ENCODE measurements at places on chromosomes 1 and 21.
A peak's percentile ranks its signal among the peaks of the same experiment; 100 is the strongest.

DNA sequence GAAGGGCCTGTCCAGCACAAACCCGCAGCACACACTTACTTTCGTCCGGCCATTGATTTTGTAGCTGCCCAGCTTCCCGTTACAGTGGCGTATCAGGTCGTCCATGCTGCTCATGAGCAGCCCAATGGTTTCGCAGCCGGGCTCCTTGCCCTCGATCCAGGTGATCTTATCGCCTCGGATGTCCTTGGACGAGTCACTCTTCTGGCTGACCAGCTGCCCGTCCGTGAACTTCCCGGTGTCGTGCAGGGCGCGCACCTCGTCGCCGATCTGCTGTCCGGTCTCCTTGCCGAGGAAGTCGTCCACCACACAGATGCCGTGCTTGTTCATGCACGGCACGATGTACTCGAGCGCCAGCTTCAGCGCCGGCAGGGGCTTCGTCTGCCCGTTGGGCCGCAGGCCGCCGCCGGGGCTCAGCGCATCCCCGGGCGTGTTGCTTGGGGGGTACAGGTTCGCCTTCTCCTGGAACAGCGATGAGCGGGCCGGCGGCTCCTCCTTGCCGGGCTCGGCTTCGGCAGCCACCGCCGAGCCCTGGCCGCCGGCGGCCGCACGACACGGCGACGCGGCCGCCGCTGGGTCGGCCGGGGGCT is 1.0 kb downstream of the EGLN1 start:
- no peak for DNase-seq

GRCh38 chr1:79726911-79727310 is 720.4 kb upstream of the ADGRL4 start:
- no peak for DNase-seq

DNA sequence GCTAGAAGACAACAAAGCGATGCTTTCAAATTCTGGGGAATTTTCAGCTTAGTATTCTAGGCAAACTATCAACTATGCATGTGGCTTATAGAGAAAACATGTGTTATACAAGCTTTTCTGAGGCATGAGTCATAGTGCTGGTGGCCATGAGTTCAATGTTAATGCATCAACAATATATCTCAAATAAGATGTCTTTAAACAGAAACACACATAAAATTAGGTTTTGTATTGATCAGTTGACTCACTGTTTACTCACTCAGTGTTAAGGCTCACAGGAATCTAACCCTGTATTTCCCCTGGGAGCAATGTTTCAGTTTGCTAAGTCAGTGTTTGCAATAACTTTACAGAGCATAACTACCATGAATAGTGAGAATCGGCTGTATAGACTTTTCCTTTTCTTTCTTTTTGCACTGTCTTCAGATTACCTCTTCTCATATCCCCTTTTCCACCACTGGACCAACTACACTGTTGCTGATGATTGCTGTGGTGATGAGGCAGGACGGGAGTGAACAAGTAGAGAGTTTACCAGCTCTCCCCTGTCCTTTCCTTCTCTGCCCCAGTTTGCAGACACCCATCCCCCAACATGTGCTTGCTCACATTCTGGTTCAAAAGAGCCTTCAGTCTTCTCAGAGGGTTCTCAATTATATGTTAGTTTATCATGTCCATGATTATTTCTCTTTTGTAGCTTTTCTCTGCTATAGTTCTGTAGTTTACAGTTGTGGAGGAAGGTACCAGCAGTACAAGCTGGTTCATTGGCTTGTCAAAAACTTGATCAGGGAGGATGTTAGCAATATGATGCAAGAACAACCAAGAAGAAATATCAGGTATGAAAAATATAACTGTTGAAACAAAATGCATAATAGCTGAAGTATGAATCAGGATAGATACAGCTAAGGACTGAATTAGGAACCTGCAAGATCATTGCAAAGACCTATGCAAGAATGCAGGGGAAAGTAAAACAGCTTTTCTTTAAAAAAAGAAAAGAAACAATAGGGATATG is 23.9 kb downstream of the CD2 start:
- DNase-seq = no peak

DNA sequence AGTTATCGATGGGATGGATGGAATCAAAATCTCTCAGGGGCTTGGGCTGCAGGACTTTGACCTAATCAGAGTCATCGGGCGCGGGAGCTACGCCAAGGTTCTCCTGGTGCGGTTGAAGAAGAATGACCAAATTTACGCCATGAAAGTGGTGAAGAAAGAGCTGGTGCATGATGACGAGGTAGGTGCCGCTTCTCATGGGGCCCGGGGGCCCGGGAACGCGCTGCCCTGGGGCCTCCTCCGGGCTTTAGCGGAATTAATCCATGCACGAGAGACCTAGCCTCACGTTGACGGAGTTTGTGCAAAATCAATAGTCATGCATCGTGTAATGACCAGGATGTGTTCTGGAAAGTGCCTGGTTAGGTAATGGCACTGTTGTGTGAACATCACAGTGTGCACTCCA is 43.8 kb downstream of the FAAP20 start:
- no peak for DNase-seq

DNA sequence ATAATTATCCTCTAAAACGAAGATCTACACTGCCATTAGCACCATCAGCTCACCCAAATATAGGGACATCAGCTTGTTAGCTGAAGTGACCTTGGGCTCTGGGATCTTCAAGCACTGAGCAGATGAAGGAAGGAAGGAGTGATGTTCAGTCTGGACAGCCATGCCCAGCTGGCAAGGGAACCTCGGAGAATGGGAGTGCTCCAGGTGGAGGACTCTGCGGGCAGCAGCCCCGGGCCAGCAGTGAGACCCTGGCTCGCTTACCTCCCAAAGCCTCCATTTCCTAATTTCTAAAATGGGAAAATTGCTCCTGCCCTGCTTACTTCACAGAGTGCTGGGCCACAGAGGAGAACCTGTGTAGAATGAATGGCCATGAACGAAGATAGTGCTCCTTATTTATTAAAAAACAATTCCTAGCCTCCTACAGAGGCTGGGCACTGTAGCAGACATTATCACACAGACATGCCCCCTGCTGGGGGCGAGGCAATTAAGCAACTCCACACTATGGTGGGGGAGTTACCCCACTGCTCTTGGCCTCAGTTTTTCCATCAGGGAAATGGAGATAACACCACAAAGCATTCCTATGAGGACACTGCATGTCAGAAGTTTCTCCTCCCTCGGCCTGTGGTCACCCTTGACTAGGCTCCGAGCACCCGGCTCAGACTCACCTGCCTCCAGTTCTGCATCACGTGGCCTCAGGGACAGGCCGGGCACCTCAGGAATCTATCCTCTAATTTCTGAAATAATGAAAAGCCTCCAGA is 117.6 kb downstream of the KCNN3 start:
- DNase-seq = no peak

GRCh38 chr21:25733859-25734653 is 648 bp downstream of the ATP5PF start:
- DNase-seq = peak; percentile 23

DNA sequence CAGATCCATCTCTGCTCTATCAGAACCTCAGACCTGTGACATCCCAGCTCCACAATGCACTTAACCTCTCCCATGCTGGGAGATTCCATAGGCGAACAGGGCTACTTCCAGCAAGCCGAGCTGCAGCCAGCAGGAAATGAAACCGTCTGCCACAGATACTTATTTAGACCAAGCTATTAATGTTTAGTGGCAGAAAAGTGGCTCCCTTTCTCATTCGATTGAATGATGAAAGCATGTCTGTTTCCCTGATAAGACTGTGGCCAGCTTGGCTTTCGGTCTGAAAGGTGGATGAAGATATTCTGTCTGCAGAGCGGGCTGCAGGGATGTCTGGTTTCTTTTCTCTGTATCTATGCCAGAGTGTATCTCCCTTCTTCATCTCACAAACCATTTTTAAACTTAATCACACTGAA is 146.4 kb downstream of the GREM2 start:
- no peak for DNase-seq

- no peak for DNase-seq
Measured at GRCh38 chr1:233707153-233707879, 93.4 kb downstream of the KCNK1 start.

DNA sequence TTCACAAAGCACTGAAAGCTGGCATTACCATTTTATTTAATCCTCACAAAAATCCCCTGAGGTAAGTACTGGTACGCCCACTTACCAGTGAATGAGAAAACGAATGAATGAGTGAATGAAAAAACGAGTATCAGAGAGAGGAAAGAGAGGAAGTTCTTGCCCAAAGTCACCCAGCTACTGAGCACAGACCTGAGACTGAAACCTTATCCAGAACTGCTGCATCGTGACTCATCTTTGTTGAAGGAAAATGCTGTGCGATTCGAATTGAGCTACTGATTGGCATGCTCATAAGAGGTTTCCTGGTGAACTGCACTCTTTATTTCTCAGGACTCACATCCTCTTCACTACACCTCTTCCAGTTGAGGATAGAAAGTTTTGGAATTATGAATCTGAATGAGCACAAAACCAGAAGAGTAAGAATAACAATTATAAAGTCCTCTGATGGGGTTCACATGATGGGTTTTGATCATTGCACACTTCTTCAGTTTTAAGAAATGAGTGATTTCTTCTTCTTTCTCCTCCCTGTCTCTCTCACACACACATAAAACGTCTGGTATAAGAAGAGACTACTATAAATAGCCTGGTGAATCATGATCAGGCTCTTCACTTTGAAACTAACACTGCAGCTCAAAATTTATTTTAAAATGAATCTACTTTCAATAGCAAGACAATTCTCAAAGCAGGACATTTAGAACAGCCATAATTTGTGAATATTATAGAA is 32.1 kb downstream of the IL12RB2 start:
- DNase-seq = no peak

DNA sequence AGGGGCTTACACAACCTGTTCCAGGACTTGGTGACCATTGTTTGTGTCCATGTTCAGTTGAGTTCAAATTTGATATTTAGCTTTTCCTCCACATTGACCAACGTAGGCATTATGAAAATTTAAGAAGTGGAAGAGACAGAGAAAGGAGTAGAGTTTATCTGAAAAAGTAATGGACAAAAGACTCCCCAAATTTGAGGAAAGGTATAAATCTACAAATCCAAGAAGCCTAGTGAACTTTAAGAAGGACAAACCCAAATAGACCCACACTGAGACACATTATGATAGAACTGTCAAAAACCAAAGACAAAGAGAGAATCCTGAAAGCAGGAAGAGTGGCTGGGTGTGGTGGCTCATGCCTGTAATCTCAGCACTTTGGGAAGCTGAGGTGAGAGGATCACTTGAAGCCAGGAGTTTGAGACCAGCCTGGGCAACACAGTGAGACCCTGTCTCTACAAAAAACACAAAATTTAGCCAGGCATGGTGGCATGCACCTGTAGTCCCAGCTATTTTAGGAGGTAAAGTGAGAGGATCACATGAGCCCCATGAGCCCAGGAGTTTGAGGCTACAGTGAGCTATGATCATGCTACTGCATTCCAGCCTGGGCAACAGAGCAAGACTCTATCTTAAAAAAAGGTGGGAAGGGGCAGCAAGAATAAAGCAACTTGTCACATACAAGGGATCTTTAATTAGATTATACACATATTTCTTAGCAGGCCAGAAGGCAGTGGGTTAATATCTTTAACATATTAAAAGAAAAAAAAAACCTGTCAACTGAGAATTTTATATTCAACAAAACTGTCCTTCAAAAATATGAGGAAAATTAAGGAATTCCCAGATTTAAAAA is 41.0 kb upstream of the ERO1B start:
- DNase-seq = no peak

Data from effector CD8-positive, alpha-beta T cell (primary cell).